Epithelial cell of prostate (primary cell): ENCODE measurements at places on chromosomes 2 and 18.

DNA sequence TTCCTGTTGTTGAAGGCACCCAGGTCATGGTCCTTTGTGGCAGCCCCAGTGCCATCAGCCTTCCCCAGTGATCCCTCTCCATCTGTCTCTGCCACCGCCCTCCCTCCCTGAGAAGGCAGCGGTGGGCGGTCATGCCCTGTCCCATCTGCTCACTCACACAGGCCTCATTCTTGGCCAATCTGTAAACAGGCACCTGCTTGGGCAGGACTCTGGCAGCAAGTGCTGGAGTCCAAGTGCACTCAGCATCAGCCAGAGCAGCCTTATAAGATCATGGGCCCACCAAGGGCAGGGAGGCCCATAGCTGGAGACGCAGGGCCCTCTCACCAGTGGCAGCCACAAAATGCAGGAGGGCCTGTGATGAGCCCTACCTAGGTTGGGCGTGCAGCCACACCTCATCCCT lies 140.9 kb downstream of the TWIST2 start:
- no peak for DNase-seq

GRCh38 chr2:38076152-38076709 lies 280 bp upstream of the CYP1B1 start:
- DNase-seq, result no peak

- no peak for DNase-seq
These were observed 274.8 kb upstream of the NCKAP5 start for GRCh38 chr2:133843091-133843490.

GRCh38 chr2:1770566-1771380 lies 26.5 kb upstream of the PXDN start:
- no peak for DNase-seq

- no peak for DNase-seq
These were observed 68.7 kb downstream of the ASB1 start for GRCh38 chr2:238495422-238495821.

- DNase-seq, result no peak
These were observed 277 bp upstream of the INPP1 start for GRCh38 chr2:190343089-190343535.

- no peak for DNase-seq
These were observed 113.1 kb downstream of the ICOS start for GRCh38 chr2:204049635-204050034.

DNA sequence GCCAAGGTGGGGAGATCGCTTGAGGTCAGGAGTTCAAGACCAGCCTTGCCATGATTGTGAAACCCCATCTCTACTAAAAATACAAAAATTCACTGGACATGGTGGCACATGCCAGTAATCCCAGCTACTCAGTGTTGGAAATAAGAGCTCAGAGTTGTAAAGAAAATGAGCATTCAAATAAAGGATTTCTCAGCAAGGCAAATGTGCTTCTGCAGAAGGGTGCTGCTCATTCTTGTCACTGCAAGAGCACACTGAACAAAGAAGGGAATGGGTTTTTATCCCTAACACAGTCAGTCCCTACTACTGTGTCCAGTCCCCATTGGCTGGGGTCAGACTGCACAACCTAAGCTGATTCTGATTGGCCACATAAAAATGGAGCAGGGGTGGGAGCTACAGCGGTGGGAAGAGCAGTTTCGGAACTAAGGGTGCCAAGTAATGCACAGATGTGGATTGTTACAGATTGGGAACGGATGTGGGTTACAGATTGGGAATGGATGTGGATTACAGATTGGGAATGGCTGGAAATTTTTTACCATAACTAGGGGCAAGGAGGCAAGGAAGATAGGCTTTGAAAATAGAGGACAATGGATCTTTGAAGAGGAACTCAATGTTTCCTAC lies 31.1 kb upstream of the TRAPPC8 start:
- DNase-seq, result no peak

- DNase-seq, result no peak
These were observed 313.4 kb upstream of the CCDC68 start for GRCh38 chr18:55272510-55273243.

DNA sequence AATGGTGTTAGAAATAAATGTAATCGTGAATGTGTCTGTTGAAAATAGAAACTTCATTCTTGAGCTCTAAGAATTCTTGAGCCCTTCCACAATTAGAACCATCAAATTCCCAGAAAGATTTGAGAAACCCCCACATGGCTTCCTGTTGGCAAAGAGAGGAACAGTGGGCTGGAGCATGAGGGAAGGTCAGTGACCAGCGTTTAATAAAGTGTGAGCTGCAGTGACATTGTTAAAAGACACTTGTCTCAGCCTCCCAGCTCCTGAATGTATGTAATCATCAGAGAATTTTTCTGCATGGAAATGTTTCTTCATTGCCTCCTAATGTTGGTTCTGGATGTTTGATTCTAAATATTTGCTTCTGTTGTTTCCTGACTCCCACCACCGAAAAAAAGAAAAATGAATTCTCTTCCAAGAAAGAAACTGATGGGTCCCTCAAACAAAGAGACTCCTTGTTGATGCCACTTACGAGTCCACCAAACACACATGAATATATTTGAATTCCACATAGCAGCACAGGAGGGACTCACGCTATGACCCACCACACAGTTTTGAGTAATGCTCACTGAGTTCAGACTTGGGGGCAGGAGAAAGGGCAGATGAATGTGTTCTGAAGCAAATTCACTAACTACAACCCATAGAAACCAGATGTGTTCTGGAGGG lies 225.1 kb upstream of the KLHL29 start:
- no peak for DNase-seq

GRCh38 chr2:135318808-135319207 lies 212.2 kb downstream of the ZRANB3 start:
- DNase-seq, result no peak

- DNase-seq, result no peak
These were observed 96.0 kb upstream of the OTOS start for GRCh38 chr2:240236217-240237111.

DNA sequence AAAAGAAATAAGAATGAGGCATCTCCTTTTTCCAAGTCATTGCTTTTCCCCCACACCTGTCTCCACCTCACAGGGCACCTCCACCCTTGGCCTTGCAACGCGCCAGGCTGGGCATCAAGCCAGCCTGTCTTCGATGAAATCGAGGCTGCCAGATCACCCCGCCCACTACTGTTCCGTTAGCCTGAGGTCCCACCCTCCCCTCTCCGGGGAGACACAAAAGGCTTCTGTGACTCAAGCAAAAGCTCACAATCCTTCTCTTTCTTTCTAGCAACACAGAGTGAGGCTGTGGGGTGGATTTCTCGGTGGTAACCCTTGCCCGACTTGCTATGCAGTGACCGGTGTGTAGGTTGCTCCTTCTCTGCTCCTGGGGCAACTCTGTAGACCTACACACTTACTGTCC lies 9.9 kb downstream of the TNP1 start:
- peak; percentile 52 for DNase-seq

DNA sequence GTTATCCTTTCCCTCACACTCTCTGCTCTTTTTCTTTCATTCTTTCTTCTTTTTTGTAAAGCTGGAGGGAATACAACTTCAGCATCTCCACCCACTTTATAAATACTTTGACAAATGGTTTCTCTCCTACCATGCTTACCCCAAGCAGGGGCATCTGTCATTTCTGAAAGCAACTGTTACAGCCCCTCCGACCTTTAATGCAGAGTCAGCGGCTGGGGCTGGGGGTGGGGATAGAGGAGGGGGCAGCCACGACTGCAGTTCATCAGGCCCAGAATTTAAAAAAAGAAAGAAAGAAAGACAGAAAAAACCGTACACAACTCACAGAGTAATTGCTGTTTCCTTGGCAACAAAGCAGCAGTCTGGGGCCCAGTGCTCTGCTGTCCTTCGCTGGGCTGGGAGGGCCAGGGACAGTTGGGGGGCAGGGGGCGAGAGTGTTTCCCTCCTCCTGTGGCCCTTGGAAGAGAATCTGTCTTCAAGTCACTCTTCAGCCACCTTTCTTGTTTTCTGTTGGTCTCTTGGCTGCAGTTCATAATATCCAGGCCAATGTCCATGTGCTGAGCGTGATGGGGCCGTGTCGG lies 53.8 kb downstream of the CELF4 start:
- no peak for DNase-seq

DNA sequence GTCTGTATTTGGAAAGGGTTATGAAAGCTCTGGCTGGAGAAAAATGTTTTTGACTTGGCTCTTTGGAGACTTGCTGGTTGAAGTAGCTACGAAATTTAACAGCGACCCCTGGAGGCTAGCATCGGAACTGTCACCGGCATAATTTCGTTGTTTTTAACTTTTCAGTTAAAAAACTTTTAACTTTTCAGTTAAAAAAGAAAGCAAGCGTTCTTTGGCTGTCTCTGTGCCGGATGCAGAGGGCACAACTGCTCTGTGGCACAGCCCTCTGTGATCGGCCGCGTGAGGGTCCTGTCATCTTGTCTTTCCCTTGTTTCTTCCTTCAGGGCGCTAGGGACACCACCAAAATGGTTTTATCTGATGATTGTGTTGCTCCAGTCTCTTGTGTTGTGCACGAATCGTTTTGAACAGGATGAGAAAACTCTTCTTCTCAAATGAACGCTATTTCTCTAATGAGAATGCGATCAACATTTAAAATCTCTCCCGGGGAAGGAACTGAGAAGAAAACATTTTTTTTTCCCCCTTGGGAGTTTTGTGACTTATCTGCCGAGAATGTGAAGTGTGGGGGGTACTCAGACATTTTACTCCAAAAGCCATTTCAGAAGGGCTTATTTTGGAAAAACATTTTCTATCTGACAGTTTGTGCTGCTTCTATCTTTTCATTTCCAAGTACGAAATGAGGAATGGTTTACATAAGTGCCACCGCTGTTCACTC lies 57.1 kb downstream of the ADCYAP1 start:
- DNase-seq, result no peak

GRCh38 chr2:124542932-124543640 lies 518.0 kb downstream of the CNTNAP5 start:
- no peak for DNase-seq

- no peak for DNase-seq
These were observed 30.6 kb upstream of the RND3 start for GRCh38 chr2:150517951-150518680.

DNA sequence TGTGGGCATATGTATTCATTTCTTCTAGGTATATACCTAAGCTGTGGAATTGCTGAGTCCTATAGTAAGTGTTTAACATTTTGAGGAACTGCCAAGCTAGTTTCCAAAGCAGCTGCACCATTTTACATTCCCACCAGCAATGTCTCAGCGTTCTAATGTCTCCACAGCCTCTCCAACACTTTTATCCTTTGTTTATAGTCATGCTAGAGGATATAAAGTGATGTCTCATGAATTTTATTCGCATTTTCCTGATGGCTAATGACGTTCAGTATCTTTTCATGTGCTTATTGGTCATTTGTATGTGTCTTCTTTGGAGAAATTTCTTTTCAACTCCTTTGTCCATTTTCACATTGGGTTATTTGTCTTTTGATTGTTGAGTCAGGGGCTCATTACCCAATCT lies 295.2 kb downstream of the NCKAP5 start:
- DNase-seq, result no peak

DNA sequence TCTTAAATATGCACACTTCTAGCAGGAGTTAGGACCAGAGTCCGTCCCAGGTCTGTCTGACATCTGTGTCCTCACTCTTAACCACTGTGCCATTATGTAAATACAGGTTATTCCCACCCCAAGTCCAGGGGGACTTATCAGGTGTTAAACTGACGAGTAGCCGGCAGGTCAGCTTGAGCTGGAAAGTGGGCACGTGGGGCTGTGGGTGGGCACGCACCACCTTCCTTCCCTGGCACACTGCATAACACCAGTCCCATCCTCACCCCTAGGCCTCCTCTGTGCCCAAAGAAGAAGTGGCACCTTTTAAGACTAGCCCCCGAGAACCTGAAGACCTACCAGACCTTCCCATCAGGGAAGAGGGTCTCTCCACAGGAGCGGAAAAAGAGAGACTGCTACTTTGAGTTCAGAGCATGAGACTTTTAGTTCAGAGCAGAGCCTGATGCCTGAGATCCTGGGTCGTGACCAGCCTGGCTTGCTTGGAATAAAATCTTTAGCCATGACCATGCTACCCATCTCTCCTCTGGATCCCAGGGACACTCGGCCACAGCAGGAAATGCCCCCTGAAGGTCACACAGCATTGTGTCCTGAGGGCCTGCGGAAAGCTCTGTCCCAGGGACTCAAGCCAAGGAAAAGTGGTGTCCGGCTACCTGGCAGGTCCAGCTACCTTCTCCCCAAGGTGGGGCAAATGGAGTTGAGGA lies 62.0 kb downstream of the CIB4 start:
- DNase-seq, result no peak

- DNase-seq, result no peak
These were observed 1.5 kb downstream of the GAREM1 start for GRCh38 chr18:32469190-32469651.

DNA sequence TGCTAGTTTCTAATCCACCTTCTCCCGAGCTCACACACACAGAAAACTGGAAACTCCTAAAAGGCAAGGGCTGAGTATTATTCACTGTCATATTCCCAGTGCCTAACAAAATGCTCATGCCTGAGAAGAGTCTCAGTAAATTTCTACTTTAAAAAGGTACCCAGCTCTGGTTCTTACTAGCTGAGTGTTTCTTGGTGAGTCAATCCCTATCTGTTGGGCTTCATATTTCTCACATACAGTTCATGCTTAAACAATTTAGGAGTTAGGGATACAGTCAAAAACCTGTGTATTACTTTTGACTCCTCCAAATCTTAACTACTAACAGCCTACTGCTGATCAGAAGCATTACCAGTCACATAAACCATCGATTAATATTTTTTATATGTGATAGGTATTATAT lies 204.9 kb downstream of the EN1 start:
- no peak for DNase-seq
